Activated naive CD8-positive, alpha-beta T cell treated with anti-CD3 and anti-CD28 coated beads, Interleukin-2, amount 10 ng/mL, durations not matched to agents 7 days and 5 days (primary cell): ENCODE measurements at places on chromosomes 12 and 14. TPM values are rescaled to one million over a fixed set of nuclear protein-coding genes. Genes with fewer than 3 reads are reported as not detected.

- H3K27ac ChIP-seq: peak overlapping the region; percentile 73
- H3K4me3 ChIP-seq: peak overlapping the region; percentile 87
- H3K27me3 ChIP-seq: peaks cover 4% of the 10 kb centered on the region
Measured at GRCh38 chr12:55743406-55744339, 751 bp downstream of the GDF11 start.

The KERA gene
- total RNA-seq: not detected

The CLEC4C gene
- total RNA-seq: not detected

- H3K27ac ChIP-seq: peak overlapping the region; percentile 34
- H3K36me3 ChIP-seq: no peaks in the 10 kb centered on the region
- no peak overlapping the region for H3K4me3 ChIP-seq
- DNase-seq: no peak
Measured at GRCh38 chr14:106309423-106309822, 783.0 kb downstream of the TMEM121 start.

The MYH7 gene
- not detected for total RNA-seq

The TSPAN11 gene
- not detected for total RNA-seq

DNA sequence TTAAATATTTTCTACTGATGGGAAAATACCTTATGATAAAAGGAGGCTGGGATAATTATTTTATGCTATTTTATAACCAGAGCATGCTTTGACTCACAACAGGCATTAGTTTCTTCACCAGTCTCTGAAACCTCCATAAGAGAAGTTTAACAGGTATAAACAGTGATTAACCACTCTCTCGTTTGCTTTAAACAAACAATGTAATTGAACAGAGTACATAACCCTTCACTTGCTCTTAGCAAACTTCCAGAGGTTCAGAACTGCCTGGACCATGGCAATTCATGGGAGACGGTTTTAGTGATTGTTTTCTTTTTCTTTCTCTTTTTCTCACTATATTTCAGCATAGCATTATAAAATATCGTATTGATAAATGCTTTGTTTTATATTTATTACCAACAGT lies 35.3 kb downstream of the CFAP251 start:
- H3K4me1 ChIP-seq: no peaks in the 10 kb centered on the region
- H3K27me3 ChIP-seq: no peaks in the 10 kb centered on the region
- H3K36me3 ChIP-seq: no peaks in the 10 kb centered on the region
- no peak overlapping the region for H3K27ac ChIP-seq
- no peak overlapping the region for H3K4me3 ChIP-seq
- no peak for DNase-seq

DNA sequence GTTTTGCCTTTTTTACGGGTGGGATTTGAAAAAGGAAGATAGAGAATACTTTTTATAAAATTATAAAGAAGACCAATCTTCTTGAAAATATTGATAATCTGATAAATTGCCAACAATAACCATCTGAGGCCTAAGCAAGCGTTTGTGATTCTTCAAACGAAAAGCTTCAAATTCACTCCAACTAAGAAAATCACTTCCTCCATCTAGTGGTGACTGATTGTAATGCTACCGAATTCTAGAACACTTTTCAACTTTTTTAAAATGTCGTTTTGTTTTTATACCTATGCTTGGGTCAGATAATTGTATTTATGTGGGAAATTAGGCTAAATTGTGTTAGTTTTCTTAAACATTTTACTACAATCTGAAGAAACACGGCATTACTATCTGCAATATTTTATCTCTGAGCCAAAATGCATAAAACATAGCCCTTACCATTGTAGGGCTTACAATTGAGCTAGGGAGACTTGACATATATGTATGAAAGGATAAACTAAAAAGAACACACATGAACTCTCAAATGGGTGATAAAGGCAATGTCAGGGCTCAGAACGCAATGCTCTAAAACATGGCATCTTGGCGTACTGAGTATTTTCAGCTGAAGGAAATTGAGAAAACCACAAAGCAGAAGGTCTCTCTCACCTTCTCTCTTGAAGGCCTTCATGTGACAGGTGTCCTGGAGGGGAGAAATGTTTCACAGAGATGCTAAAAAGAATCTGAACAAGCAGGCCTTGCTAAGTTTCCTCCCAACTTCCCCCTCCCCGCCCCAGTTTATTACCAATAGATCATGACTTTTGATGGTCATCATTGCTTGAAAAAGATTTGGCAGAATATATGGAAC lies 36.8 kb upstream of the G2E3 start:
- DNase-seq: no peak
- H3K36me3 ChIP-seq: no peaks in the 10 kb centered on the region
- H3K4me1 ChIP-seq: peaks cover 7% of the 10 kb centered on the region
- H3K27me3 ChIP-seq: no peaks in the 10 kb centered on the region
- peak overlapping the region; percentile 23 for H3K4me3 ChIP-seq

DNA sequence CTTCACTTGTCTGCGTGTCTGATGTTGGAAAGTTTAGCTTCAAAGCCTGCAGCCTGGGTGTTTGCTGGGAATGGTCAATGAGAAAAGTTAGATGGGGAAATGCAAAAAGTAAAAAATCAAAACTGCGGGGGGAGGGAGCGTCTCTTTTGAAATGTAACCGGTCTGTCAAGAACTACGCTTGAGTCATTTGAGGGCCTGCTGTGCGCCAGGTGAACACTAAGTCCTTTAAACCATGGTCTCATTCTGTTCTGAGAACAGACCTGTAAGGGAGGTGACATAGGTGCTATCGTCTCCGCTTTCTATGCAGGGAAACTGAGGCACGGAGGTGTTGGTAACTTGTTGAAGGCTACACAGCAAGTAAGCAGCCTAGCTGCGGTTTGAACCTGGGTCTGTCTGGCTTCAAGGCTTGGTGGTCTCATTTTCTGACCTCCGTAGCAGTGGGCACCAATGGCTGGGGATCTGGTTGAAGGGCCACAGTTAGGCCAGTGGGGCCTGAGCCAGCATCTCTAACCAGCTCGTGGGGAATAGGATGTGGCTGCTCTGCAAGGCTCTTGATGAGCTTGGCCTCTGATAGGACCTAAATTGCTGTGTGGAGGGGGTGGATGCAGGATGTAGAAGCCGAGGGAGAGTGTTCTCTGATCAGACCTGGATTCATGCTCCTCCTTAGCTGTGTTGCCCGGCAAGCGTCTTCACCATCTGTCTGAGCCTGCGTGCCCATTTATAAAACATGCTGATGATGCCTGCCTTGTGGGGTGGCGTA lies 41.5 kb downstream of the KCTD10 start:
- no peak overlapping the region for H3K27ac ChIP-seq
- no peaks in the 10 kb centered on the region for H3K27me3 ChIP-seq
- H3K4me3 ChIP-seq: no peak overlapping the region
- no peaks in the 10 kb centered on the region for H3K36me3 ChIP-seq
- no peak for DNase-seq

- peak; percentile 80 for DNase-seq
- peaks cover 29% of the 10 kb centered on the region for H3K27me3 ChIP-seq
- H3K27ac ChIP-seq: peak within 1 kb of the TSS; percentile 88
- H3K4me1 ChIP-seq: peaks cover 10% of the 10 kb centered on the region
- H3K36me3 ChIP-seq: no peaks in the 10 kb centered on the region
Measured at GRCh38 chr12:100573292-100574186, at the start of gene GAS2L3. Gene GAS2L3, plus strand, starts transcription at chr12:100573684. Its CDS starts 21,221 bp downstream, at chr12:100594905.

GRCh38 chr12:128052331-128052730 lies 214.6 kb upstream of the TMEM132C start:
- H3K36me3 ChIP-seq: no peaks in the 10 kb centered on the region
- H3K4me1 ChIP-seq: no peaks in the 10 kb centered on the region
- H3K4me3 ChIP-seq: no peak overlapping the region

The C1S gene
- total RNA-seq: 1.3 TPM

The BAZ2A gene
- total RNA-seq: 139 TPM

- H3K27ac ChIP-seq: peak overlapping the region; percentile 79
- peaks cover 48% of the 10 kb centered on the region for H3K4me1 ChIP-seq
- peaks cover 43% of the 10 kb centered on the region for H3K36me3 ChIP-seq
- no peak for DNase-seq
Measured at GRCh38 chr12:57101892-57102695, 9.1 kb downstream of the STAT6 start.

The MYF6 gene
- not detected for total RNA-seq

GRCh38 chr12:46259071-46259470 lies 9.8 kb downstream of the SLC38A1 start:
- peaks cover 35% of the 10 kb centered on the region for H3K4me1 ChIP-seq
- DNase-seq: no peak
- H3K27ac ChIP-seq: no peak overlapping the region
- H3K4me3 ChIP-seq: no peak overlapping the region
- no peaks in the 10 kb centered on the region for H3K27me3 ChIP-seq
- H3K36me3 ChIP-seq: peaks cover 42% of the 10 kb centered on the region

DNA sequence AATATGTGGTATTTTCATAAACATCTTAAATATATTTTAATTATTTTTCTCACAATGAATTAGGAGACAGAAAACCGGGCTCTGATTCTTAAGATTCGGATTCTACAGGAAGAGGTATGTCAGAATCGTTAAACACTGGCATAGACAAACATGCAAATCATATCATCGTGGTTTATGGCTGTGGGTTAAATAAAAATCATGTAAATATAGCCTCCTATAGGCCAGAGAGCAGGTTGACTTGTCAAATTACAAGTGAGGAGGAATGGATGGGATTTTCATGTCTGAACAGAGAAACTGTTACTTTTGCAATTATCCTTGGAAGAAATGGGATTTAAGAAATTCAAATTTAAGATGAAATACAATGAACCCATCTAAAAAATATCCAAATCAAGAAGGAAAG lies 74.9 kb upstream of the BCAT1 start:
- H3K4me1 ChIP-seq: no peaks in the 10 kb centered on the region
- no peak overlapping the region for H3K4me3 ChIP-seq
- no peak overlapping the region for H3K27ac ChIP-seq
- H3K27me3 ChIP-seq: peaks cover 2% of the 10 kb centered on the region

GRCh38 chr12:93782853-93783252 lies 105.7 kb downstream of the CRADD start:
- no peak for DNase-seq
- peaks cover 12% of the 10 kb centered on the region for H3K36me3 ChIP-seq
- no peak overlapping the region for H3K27ac ChIP-seq
- H3K27me3 ChIP-seq: no peaks in the 10 kb centered on the region
- no peak overlapping the region for H3K4me3 ChIP-seq

- H3K4me3 ChIP-seq: no peak overlapping the region
- no peaks in the 10 kb centered on the region for H3K36me3 ChIP-seq
- no peak for DNase-seq
- H3K4me1 ChIP-seq: peaks cover 2% of the 10 kb centered on the region
Measured at GRCh38 chr14:51521764-51522163, 129.9 kb upstream of the FRMD6 start.

GRCh38 chr12:10397296-10397695 lies 7.5 kb upstream of the KLRK1 start:
- no peaks in the 10 kb centered on the region for H3K27me3 ChIP-seq
- H3K27ac ChIP-seq: peak overlapping the region; percentile 77
- DNase-seq: no peak
- peaks cover 63% of the 10 kb centered on the region for H3K4me1 ChIP-seq
- peak overlapping the region; percentile 70 for H3K4me3 ChIP-seq

- peak overlapping the region; percentile 76 for H3K27ac ChIP-seq
- H3K4me3 ChIP-seq: no peak overlapping the region
- peaks cover 1% of the 10 kb centered on the region for H3K27me3 ChIP-seq
- H3K36me3 ChIP-seq: no peaks in the 10 kb centered on the region
Measured at GRCh38 chr14:100544506-100545141, 42.6 kb downstream of the BEGAIN start.

- H3K4me1 ChIP-seq: no peaks in the 10 kb centered on the region
- no peaks in the 10 kb centered on the region for H3K36me3 ChIP-seq
- H3K4me3 ChIP-seq: no peak overlapping the region
- DNase-seq: no peak
- no peak overlapping the region for H3K27ac ChIP-seq
Measured at GRCh38 chr14:26021759-26022158, 576.1 kb downstream of the NOVA1 start.

The TAS2R10 gene
- total RNA-seq: 0.58 TPM

The TMEM19 gene
- 18.5 TPM for total RNA-seq

The DEPDC4 gene
- total RNA-seq: 2.0 TPM

The MYF5 gene
- total RNA-seq: not detected

DNA sequence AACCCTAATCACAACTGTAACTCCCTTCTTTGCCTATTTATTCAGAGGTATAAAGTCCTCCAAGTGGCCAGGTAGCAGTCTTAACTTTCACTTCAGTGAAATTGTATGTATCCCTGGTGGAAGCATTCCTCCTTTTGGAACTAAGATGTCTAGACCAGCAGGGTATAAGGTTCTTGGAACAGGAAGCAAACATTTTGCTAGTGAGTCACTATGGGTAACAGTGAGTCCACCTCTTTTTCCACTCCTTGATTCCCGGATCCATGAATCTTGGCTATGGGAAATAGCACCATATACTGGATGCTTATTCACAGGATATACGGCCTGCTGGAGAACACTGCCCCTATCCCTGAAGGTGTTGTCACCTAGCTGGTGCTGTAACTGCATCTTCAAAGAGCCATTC lies 80.2 kb downstream of the KCNA5 start:
- H3K36me3 ChIP-seq: no peaks in the 10 kb centered on the region
- H3K4me1 ChIP-seq: no peaks in the 10 kb centered on the region
- no peak overlapping the region for H3K4me3 ChIP-seq
- peaks cover 2% of the 10 kb centered on the region for H3K27me3 ChIP-seq
- H3K27ac ChIP-seq: no peak overlapping the region
- no peak for DNase-seq

GRCh38 chr14:74297986-74298385 lies 4.7 kb downstream of the ABCD4 start:
- no peak overlapping the region for H3K27ac ChIP-seq
- no peaks in the 10 kb centered on the region for H3K27me3 ChIP-seq
- peaks cover 3% of the 10 kb centered on the region for H3K36me3 ChIP-seq
- no peak for DNase-seq
- H3K4me3 ChIP-seq: no peak overlapping the region

DNA sequence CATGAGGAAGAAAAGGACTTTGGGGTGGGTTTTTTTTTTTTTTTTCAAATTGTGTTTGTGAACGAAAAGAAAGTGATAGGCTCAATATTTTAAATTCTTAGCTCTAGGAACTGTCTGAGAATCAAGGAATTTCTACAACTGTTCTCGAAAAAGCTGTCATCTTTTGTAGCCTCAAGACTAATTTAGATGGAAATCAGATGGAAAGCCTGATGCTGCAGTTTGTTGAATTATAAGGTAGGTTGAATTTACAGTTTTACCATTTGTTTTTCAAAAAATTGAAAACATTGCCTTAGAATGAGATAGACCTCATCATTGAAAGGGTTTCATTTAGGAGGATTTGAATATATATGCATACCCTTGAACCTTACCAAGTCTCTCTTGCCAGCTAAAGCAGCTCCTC lies 109.3 kb upstream of the TRHDE start:
- no peak for DNase-seq
- H3K4me3 ChIP-seq: no peak overlapping the region

GRCh38 chr12:29463198-29463597 lies 34.3 kb downstream of the OVCH1 start:
- H3K27me3 ChIP-seq: peaks cover 2% of the 10 kb centered on the region
- DNase-seq: no peak
- H3K4me1 ChIP-seq: no peaks in the 10 kb centered on the region
- no peaks in the 10 kb centered on the region for H3K36me3 ChIP-seq
